ENCODE measurements at places on chromosomes 4 and X.

DNA sequence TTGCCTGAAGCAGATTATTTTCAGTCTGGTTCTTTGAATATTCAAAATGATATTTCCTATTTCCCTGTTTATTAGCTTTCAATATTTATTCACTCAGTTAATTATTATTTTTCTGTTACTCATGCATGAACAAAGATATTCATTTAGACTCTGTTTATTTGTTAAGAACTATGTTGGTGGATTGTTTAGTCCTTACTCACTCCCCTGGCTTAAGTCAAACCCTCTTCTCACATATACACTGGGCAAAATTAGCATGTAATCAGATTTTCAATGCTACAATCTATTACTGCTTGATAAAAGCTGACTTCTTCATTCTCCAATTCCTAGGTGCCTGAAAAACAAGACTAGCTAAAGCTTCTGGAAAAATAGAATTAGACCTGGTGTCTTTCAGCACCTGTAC, 335.8 kb downstream of the FAT4 start:
- no peak for DNase-seq

DNA sequence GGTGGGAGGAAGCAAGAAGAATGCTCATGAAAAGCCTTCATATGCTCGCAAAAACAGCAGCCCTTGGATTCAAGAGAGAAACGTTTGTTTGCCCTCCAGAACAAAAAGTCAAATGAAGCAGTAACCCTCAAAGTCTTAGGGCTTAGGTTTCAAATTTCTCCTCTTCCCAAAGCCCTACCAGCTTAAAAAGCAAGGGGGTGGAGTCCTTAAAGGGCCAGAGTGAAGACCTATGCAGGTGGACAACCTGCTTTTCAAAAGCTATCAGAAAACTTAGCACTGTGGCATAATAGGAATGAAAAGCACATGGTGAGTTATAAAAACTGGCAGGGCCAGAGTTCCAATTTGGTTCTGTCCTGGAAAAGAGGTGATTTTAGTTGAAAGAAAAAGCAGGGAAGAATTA, 253.3 kb downstream of the NAP1L3 start:
- no peak for DNase-seq

GRCh38 chr4:188485906-188486305, 346.7 kb downstream of the TRIML1 start:
- DNase-seq: no peak

GRCh38 chrX:152936306-152936705, 38.4 kb downstream of the ZNF185 start:
- DNase-seq: no peak

DNA sequence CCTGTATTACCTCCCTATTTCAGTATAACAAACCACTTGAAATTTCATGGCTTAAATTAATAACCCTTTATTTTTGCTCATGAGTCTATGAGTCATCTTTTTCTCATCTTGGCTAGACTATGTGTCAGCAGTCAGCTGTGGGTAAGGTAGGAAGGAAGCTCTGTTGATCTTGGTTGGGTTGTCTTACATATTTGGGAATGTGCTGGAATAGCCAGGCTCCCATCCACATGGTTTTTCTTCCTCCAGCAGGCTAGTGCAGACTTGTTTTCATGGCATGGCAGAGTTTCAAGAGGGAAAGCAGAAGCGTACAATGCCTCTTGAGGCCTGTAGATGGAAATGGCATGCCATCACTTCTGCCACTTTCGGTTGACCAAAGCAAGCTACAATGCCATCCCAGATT, 89.7 kb downstream of the LINC00632 start:
- DNase-seq: peak; percentile 4
